ENCODE measurements at places on chromosomes 13 and 19.

DNA sequence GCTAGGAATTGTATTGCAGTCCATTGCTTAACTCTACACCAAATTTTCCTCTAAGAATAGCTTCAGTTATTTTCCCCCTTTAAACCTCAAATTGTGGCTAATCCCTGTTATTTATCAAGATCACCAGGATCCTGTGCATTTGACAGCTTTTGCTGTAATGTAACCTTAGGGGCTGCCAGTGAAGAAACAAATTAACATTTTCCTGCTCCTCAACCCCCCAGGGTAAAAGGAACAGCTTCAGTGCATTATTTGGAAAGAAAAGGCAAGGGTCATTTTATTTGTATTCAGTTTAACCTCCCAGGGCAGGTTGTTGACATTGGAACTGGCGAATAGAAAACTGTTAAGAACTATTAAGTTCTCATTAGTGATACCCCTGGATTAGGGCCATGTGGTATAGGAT, 57.0 kb downstream of the PCDH20 start:
- no peak for DNase-seq

DNA sequence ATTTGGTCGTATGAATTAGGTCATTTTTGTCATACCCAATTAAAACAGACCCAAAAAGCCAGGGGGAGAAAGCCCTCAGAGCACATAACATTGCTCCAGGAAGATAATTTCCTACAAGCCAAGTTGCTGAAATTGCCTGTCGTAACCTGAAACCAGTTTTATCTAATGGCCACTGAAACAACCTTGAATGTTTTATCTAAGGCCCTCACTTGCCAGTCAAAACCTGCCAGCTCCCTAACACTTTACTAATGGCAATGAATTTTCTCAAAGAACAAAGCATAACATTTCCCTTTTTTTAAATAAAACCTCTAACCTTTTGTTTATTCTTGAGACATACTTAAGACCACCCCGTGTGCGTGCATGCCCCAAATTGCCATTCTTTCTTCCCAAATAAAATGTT, 496.2 kb upstream of the KLHL1 start:
- no peak for DNase-seq

- no peak for DNase-seq
Observed at GRCh38 chr19:28454083-28454482, 758.9 kb downstream of the UQCRFS1 start.

GRCh38 chr13:79612604-79613003, 131.6 kb downstream of the NDFIP2 start:
- DNase-seq, result no peak

DNA sequence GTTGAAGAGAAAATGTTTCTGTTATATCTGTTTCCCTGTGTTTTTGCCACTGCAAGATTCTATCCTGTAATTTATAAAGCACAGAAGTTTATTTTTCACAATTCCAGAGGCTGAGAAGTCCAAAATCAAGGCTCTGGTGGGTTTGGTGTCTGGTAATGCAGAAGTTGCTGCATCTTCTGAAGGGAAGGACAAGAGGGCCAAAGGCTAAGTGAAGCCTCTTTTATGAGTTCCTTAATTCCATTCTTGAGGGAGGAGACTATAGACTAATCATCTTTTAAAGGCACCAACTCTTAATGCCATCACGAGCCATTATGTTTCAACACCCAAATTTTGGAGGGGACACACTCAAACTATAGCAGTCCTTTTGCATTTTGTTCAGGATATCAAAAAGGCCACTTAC, 34.1 kb upstream of the WDFY2 start:
- no peak for DNase-seq

- DNase-seq, result no peak
Observed at GRCh38 chr19:38734426-38735256, 9.6 kb downstream of the CAPN12 start.

All from NCI-H1048 (cell line).